NCI-H2081 treated with DMSO at 0.1 percent for 48 hours (cell line): ENCODE measurements at places on chromosomes 1 and 21.

DNA sequence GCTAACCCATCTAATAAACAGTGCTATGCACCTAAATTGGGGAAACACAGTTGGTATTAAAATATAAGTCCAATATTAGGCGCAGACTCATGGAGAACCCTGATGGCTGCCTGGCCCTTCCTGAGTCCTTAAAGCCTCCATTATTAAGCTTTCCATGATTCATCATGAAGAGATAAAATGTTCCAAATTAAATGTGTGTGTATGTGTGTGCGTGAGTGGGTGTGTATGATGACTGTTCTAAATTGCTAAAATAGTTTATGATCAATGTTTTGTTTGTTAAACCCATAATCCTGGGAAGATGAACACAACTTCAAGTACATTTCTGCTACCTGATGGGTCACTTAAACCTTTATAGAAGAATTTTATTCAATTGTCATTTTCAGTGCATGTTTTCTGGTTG is 6.3 kb upstream of the RBBP5 start:
- no peak for DNase-seq

GRCh38 chr1:184822267-184822666 is 67.6 kb upstream of the EDEM3 start:
- DNase-seq: no peak

DNA sequence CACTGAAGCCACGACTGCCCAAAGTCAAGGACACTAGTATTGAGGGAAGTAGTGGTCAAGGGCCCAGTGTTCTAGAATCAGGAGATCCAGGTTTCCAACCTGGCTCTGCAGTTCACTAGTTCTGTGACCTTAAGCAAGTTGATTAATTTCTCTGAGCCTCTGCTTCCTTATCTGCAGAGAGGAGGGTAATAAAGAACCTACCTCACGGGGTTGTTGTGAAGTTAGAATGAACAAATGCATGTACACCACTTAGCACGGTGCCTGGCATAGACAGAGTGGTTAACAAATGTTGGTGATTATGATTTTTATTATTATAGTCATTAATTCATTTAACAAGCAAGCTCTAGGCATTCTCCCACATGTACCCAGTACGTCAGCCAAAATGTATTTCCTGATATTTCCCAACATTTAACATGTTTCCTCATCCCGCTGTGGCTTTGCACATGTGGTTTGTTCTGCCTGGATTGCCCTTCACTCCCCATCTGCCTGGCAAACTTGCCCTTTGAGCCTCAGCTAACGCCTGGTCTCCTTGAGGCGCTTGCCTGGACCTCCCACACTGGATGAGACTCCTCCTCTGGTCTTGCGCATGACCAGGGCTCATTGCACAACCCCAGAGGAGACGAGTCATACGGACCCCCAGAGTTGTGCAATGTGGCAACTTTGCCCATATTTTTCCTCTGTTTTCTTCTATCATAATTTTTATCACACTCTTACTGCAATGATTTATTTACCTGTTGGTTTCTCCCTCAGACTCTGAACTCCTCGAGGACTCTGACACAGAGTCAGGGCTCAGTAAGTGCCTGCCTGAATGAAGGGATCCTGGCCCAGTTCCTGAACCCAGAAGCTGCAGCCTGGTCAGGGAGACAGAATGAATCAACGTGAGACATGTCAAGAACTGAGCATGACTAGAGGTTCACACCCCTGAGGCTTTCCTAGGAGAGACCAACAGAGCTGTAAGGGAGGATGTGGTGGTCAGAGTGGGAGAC is 20.7 kb upstream of the MFSD2A start:
- no peak for DNase-seq

GRCh38 chr1:65429806-65430205 is 9.3 kb downstream of the LEPR start:
- DNase-seq: no peak

DNA sequence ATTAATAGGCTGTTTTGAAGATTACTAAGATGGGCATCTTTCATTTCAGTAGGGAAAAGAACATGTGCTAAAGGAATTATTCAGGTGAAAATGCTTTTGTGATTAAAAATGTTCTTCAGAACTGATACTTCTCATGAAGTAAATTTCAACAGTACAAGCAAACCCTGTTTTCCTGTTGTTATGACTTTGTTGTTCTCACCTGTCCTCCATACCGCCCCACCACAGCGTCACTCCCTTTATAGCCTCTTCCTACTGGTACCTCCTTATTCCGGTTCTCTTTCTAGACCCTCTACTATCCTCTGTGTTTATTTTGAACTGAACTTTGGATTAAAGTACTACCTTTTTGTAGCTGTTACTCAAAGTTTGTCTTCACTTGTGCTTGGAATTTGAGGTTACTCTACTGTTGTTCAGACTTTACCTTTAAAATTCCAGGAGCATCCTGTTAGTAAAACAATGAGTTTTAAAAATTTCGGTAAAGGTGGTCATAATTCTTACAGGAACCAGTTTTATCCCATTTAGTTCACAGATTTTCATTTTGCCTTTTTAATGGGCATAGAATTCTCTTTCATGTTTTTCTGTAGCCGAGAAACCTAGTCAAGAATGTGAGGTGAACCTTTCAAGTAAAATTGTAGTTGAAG is 10.9 kb downstream of the CNST start:
- DNase-seq: no peak

- DNase-seq: no peak
Measured at GRCh38 chr21:14545906-14546480, at the start of gene SAMSN1. Gene SAMSN1, minus strand, starts transcription at chr21:14546315. Its CDS starts 54 bp downstream, at chr21:14546261.

GRCh38 chr1:178652506-178653490 is 72.2 kb upstream of the RALGPS2 start:
- DNase-seq: no peak

GRCh38 chr1:52552505-52553361 is at the start of gene TUT4:
Gene TUT4, minus strand, starts transcription at chr1:52553092. Its CDS starts 26,812 bp downstream, at chr1:52526280.
- DNase-seq: no peak

DNA sequence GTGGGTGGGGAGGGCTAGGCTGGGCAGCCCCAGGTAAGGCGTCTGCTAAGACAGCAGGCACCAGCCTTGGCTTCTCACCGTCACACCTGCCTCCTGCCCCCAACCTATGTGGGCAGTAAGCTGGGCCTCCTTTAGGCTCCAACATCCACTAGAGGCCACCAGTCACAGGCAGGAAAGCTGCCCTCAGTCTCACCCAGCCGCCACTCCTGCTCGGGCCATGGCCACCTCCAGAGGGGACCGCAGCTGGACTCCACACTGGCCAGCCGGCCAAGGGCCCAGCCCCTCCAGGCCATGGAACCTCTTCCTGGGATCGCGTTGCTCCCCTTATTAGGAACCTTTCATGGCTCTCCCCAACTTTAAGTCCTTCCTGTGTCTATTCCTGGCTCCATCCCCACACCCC is 74.5 kb downstream of the MRPL37 start:
- no peak for DNase-seq

- no peak for DNase-seq
Measured at GRCh38 chr1:36847761-36848160, 186.6 kb downstream of the GRIK3 start.

GRCh38 chr1:155206891-155207805 is 549 bp downstream of the THBS3 start:
- peak; percentile 63 for DNase-seq

- DNase-seq: no peak
Measured at GRCh38 chr1:94535095-94535494, 6.5 kb downstream of the F3 start.

DNA sequence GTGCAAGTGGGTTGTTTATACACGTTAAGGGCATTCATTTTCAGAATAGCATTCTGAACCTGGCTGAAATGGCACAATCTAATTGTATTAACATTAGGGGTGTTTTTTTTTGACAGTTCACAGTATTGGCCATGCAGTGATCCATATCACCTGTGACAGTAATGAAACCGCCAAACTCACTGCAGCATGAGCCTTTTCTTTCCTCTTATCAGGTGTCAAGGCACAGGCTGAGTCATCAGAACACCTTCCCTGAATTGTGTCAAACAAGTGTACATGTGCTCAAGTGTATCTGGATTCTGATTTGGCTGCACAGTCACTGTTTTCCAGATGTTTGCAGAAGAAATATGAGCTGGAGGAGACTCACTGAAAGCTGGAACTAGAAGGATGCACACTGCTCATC is 47.7 kb upstream of the C8B start:
- no peak for DNase-seq

DNA sequence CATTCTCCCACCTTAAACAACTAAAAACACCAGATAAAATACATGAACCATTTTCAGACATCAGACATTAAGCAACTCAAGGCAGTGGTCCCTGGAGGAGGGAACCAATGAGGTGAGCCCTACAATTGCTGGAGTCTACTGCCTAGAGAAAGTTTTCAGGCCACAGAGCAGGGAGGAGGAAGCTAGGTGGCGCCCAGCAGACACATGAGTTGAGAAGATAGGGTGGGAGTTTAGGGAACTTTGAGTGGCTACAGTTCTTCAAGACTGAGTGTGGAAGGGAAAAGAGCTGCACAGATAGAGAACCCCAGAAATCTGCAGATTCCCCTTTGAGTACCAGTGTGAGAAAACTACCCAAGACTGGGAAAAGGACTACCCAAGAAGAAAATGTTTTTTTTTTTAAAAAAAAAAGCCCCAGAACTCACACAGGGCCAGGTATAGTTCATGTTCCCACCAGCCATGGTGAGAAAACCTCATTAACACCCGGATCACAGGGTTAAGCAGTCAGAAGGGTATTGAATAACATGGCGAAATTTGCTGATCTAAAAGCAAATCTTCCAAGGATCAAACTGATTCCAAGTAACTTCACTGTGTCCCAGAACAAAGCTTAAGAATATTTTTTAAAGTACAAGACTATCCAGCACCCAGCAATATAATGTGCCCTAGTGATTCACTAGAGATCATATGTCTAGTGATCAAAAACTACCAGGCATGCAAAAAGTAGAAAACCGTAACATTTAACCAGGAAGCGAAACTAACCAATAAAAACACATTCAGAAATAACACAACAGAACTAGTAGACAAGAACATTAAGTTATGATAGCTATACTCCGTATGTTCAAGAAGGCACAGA is 12.0 kb downstream of the ALDH9A1 start:
- DNase-seq: no peak

- no peak for DNase-seq
Measured at GRCh38 chr1:81149649-81150325, 650.9 kb upstream of the ADGRL2 start.

GRCh38 chr1:41883507-41883906 is 35.2 kb downstream of the HIVEP3 start:
- no peak for DNase-seq

- DNase-seq: no peak
Measured at GRCh38 chr1:66413838-66414175, 120.1 kb upstream of the SGIP1 start.

GRCh38 chr1:51526248-51526647 is 7.2 kb upstream of the EPS15 start:
- DNase-seq: no peak

GRCh38 chr1:156506450-156506849 is 5.9 kb upstream of the MEF2D start:
- DNase-seq: no peak

- no peak for DNase-seq
Measured at GRCh38 chr1:33133478-33134105, 48.3 kb downstream of the TRIM62 start.

DNA sequence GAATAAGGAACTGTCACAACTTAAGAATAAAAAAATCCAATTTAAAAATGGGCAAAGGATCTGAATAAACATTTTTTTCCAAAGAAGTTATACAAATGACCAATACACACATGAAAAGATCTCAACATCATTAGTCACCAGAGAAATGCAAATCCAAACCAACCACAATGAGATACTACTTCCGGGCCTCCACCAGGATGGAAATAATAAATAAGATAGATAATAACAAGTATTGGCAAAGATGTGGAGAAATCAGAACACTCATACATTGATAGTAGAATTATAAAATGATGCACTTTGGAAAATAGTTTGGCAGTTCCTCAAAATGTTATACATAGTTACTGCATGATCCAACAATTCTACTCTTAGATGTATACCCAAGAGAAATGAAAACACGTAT is 18.7 kb downstream of the ZSWIM5 start:
- no peak for DNase-seq

- DNase-seq: no peak
Measured at GRCh38 chr1:228273720-228274451, 66.0 kb downstream of the OBSCN start.

DNA sequence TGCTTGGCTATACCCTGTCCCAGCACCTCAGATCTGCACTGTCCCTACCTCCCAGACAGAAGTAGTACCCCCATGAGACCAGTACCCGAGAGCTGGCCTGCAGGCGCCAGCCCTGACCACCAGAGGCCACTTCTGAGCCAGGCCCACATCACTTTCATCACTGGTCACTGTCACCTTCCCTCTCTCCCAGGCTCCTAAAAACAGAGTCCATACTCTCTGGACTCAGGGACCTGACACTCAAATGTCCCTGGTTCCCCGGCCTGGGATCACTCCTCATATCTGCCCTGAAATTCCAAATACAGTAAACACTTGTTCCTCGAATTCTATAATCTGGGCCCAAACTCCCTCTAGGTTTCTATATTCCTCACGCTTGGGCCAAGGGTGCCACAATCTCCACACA is 18.7 kb downstream of the TMEM53 start:
- no peak for DNase-seq

GRCh38 chr1:103199001-103199400 is 90.7 kb upstream of the COL11A1 start:
- DNase-seq: no peak
